ENCODE measurements at places on chromosomes 16 and 17.

DNA sequence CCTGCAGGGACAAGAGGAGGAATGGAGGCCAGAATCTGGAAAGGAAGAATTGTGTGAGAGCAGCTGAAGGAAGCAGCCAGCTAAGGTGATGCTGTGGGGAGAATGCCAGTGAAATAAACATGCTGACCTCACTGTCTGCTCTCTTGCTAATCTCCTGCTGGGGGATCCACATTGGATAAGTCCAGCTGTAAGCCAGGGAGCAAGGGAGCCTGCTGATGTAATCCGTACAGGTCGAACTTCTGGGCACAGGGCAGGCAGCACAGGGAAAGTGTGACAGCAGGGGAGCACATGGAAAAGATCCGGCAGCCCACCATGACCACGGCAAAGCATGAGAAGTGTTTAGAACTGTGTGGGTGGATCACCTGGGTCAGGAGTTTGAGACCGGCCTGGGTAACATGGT, 7.5 kb upstream of the XPO6 start:
- no peak for DNase-seq

GRCh38 chr17:6711081-6711674, 2.0 kb downstream of the SLC13A5 start:
- no peak for DNase-seq

GRCh38 chr17:5557485-5557884, 26.8 kb downstream of the NLRP1 start:
- DNase-seq, result no peak

DNA sequence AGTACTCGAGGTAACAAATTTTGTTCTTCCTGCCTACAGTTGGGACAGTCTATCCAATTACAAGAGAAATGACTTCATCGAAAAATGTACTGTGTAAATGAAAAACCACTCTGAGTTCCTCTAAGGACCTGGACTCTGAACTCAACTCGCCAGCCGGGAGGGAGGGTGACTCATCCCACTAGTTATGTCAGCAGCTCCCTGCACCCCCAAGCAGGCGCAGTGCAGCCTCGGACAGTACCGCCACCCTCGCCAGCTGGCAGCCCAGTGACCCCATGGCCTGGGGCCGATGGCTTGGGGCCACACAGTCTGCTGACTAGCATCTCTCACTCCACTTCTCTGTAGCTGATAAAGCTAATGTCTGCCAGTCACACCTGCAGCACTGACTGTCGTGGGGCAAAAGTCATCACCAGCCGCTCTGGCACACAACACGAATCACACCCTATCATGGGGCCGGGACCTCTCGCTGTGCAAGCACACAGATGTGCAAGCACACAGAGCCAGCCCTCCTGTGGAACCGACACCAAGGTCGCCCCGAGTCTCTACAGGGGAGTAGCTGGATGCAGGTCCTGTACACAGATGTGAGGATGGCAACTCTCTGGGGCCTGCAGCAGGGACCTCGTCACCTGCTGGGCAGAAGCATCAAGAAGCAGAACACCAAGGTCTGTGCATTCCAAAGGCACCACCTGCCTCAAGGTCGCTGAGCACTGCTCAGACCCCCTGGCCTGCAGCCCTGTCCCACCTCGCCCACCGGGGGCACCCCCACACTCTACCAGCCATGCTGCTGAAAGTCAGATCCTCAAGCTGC, 5.7 kb downstream of the CSNK1D start:
- no peak for DNase-seq

- no peak for DNase-seq
Measured at GRCh38 chr17:28738680-28739384, 5.0 kb upstream of the TRAF4 start.

GRCh38 chr17:42131981-42132432, 9.4 kb downstream of the HSPB9 start:
- DNase-seq, result no peak

DNA sequence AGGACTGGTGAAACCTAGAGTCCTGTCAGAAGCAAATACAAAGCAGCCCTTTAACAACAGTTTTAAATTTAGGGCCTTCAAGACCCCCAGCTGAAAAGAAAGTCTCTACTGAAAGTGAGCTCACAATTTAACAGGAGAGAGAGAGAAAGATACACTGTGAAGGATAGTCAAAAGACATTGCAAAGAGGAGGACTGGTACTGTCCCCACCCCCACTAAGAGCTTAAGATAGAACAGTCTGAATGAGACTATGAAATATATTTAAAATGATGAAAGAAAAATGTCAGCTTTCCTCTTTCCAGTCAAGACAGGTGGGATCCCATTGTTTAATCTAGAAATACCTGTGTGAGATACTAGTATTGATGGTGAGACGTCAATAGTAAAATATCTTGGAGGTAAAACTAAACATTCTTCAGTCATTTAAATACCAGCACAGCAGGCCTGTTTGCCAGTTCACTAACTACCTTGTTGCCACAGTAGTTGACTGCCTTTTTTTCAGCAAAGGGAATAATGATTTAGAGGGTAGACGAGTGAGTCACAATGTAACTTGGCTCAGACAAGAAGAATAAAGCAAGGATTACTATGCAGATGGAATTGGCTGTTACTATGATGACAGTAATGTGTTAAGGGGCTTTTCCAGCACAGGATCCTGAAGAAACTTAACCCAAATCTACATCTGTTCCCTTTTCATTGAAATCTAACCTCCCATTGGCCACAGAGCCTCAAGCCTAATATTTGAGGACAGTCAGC, 47.2 kb upstream of the RASL10B start:
- no peak for DNase-seq

Measured in activated CD8-positive, alpha-beta memory T cell treated with anti-CD3 and anti-CD28 coated beads for 48 hours (primary cell).